ENCODE measurements at places on chromosomes 1 and 21.

GRCh38 chr1:107363154-107363553 is 222.3 kb downstream of the NTNG1 start:
- no peaks in the 10 kb centered on the region for H3K4me1 ChIP-seq
- no peak overlapping the region for H3K27ac ChIP-seq
- no peaks in the 10 kb centered on the region for H3K27me3 ChIP-seq
- H3K36me3 ChIP-seq, result no peaks in the 10 kb centered on the region
- DNase-seq, result no peak
- no peak overlapping the region for H3K4me3 ChIP-seq

DNA sequence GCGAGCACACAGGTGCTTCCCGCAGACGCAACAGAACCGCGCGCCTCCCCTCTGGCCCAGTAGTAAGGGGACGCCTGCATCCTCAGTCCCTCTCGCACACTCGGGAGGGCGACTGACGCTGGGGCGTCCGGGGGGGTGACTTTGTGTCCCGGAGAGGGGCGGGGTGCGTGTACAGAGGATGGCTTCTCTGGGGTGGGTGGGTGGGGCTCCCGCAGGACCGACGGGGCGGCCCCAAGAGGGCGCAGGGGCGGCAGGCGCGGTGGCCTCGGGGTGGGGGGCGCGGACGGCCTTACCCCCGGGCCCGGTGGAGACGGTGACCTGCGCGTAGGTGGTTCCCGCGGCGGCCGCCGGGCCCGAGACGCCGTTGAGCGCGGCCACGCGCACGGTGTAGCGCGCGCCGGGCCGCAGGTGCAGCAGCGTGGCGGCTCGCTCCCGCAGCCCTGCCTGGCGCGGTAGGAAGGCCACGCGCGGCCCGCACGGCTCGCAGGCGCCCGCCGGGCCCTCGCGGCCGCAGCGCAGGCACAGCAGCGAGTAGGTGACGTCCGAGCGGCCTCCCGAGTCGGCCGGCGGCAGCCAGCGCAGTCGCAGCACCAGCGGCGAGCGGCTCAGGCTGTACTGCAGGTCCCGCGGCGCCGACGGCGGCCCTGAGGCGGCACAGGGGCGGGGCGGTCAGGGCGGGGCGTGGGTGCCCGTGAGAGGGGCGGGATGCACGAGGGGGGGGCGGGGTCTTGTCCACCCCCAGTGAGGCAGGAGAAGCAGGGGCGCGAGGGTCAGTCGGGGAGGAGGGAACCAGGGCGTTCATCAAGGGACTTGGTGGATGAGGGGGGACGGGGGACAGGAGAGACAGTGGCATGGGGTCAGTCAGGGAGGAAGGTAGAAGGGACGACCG is 12.1 kb downstream of the EPHA10 start:
- no peaks in the 10 kb centered on the region for H3K36me3 ChIP-seq
- H3K27ac ChIP-seq, result no peak overlapping the region
- DNase-seq, result peak; percentile 39
- H3K27me3 ChIP-seq, result peaks cover 40% of the 10 kb centered on the region

GRCh38 chr21:45132841-45133573 is 58.6 kb downstream of the ADARB1 start:
- no peak for DNase-seq
- no peak overlapping the region for H3K4me3 ChIP-seq
- H3K36me3 ChIP-seq, result no peaks in the 10 kb centered on the region

GRCh38 chr1:92826792-92827191 is 5.0 kb upstream of the RPL5 start:
- no peak overlapping the region for H3K4me3 ChIP-seq
- H3K27me3 ChIP-seq, result peaks cover under 1% of the 10 kb centered on the region
- H3K27ac ChIP-seq, result no peak overlapping the region
- H3K4me1 ChIP-seq, result no peaks in the 10 kb centered on the region
- peaks cover under 1% of the 10 kb centered on the region for H3K36me3 ChIP-seq
- DNase-seq, result no peak

DNA sequence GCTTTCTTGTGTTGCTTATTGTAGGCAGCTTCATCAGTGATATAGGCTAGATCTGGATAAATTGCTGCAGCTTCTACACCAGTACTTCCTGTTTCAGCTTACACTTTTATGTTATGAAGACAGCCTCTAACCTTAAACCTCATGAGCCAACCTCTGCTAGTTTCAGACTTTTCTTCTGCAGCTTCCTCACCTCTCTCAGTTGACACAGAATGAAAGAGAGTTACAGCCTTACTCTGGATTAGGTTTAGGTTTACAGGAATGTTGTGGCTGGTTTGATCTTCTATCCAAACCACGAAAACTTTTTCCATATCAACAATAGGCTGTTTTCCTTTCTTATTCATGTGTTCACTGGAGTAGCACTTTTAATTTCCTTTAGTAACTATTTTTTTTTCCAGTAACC is 76.9 kb upstream of the RNPC3 start:
- DNase-seq, result no peak
- no peaks in the 10 kb centered on the region for H3K36me3 ChIP-seq
- H3K4me3 ChIP-seq, result no peak overlapping the region
- H3K4me1 ChIP-seq, result peaks cover 5% of the 10 kb centered on the region
- no peak overlapping the region for H3K27ac ChIP-seq

- no peak overlapping the region for H3K27ac ChIP-seq
- H3K4me1 ChIP-seq, result no peaks in the 10 kb centered on the region
- no peak overlapping the region for H3K4me3 ChIP-seq
- H3K36me3 ChIP-seq, result no peaks in the 10 kb centered on the region
- no peak for DNase-seq
Observed at GRCh38 chr1:7331926-7332535, 439.1 kb upstream of the VAMP3 start.

GRCh38 chr1:70745199-70745598 is 302.4 kb downstream of the PTGER3 start:
- no peak for DNase-seq
- no peaks in the 10 kb centered on the region for H3K36me3 ChIP-seq
- H3K27ac ChIP-seq, result no peak overlapping the region
- no peaks in the 10 kb centered on the region for H3K27me3 ChIP-seq
- no peak overlapping the region for H3K4me3 ChIP-seq

DNA sequence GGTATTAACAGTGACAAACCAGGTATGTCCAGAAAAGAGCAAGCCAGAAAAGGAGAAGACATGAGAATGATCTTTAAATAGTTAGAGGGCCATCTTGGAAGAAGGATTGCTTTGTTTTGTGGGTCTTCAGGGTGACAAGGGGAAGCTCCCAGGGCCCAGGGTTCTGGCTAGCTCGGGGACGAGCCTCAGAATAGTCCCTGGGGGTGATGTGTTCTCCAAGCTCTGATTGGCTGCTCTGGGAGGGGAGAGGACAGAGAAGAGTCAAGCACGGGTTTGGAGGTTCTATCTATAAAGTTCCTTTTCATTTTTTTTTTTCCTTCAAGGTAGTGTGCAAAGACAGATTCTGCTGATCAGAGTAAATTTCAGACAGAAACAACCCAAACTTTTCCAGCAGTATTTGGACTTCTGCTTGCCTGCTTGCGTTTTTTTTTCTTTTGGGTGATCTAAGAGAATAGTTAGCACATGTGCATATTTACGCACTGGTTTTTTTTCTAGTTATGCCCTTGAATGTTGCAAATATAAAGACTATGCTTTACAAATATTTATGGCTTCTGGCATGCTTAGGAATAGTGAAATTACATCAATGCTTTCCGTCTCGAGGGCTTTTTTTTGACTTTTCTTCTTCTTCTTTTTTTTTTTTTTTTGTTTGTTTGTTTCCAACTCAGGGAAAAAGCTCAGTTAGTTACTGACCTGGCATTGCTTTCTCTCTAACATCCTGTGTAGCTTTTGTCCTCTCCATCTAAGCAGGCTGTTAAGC is 59.7 kb downstream of the ROR1 start:
- no peaks in the 10 kb centered on the region for H3K4me1 ChIP-seq
- H3K27me3 ChIP-seq, result peaks cover 4% of the 10 kb centered on the region
- DNase-seq, result no peak
- no peak overlapping the region for H3K27ac ChIP-seq
- no peak overlapping the region for H3K4me3 ChIP-seq
